Colonic mucosa (tissue), 4 donors: ENCODE measurements at places on chromosomes 6 and 20.

- no peaks in the 10 kb centered on the region for H3K27me3 ChIP-seq
- no peak overlapping the region for H3K4me3 ChIP-seq
- H3K27ac ChIP-seq: no peak overlapping the region
- no peaks in the 10 kb centered on the region for H3K4me1 ChIP-seq
These were observed 27.2 kb upstream of the SPAG4 start for GRCh38 chr20:35588397-35588796.

GRCh38 chr6:139378882-139379341, 4.5 kb upstream of the CITED2 start:
- no peak for DNase-seq
- H3K27me3 ChIP-seq: no peaks in the 10 kb centered on the region
- H3K36me3 ChIP-seq: no peaks in the 10 kb centered on the region
- no peak overlapping the region for H3K4me3 ChIP-seq
- no peak overlapping the region for H3K27ac ChIP-seq

- H3K4me3 ChIP-seq: no peak overlapping the region
- no peak for DNase-seq
- H3K36me3 ChIP-seq: no peaks in the 10 kb centered on the region
- H3K4me1 ChIP-seq: no peaks in the 10 kb centered on the region
- H3K27ac ChIP-seq: no peak overlapping the region
These were observed 152.6 kb upstream of the PRND start for GRCh38 chr20:4569092-4569491.

DNA sequence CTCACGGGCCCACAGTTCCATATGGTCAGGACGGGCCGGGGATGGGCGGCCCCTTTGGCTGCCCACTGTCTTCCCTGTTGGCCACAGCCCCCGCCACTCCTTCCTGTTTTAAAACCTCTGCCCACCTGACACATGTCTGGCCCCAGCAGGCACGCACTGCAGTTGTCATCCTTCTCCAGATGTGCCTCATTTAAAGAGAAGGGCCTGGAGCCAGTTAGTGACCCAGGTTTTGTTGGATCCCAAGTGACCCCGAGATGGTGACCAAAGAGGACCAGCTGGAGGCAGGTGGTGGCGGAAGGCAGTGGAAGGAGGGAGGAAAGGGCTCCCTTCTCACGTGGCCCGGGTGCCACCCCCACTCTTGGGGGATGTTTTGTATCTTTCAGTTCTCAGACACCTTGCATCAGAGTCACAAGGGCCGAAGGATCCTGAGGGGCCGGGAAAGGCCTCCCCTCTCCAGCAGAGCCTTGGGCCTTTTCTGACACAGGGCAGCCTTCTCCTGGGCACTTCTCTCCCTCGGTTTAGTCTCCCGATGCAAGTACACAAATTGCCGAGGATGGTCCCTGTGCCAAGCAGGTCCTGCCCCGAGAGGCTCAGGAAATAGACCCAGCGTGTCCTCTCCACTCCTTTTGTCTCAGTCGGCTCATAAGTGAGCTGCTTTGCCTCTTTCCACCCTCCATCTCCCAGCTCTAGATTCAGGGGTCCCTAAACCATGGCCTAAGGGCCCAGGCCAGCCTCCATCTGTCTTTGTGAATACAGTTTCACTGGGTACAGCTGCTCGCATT, 117.6 kb downstream of the SULF2 start:
- no peaks in the 10 kb centered on the region for H3K27me3 ChIP-seq
- H3K27ac ChIP-seq: no peak overlapping the region
- H3K36me3 ChIP-seq: no peaks in the 10 kb centered on the region
- DNase-seq: no peak
- no peak overlapping the region for H3K4me3 ChIP-seq

DNA sequence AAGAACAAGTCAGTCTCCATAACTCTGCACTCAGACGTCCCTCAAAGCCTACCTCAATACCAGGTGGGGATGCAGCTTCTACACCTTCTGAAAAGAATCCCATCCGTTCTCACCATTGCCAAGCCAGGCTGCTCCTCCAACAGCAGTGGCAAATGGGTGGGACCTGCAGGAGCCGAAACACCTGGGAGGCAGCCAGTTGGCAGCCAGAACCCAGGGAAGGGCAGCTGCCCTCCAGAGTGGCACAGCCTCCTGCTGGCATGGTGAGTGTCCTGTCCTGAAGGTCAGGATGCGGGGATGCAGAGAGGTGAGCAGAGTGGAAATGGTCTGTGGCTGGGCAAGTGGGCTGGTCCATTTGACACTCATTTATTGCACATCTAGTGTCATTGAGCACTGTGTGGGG, 210.6 kb upstream of the CDH4 start:
- H3K27ac ChIP-seq: no peak overlapping the region
- no peaks in the 10 kb centered on the region for H3K27me3 ChIP-seq
- no peaks in the 10 kb centered on the region for H3K36me3 ChIP-seq
- no peaks in the 10 kb centered on the region for H3K4me1 ChIP-seq
- no peak overlapping the region for H3K4me3 ChIP-seq

DNA sequence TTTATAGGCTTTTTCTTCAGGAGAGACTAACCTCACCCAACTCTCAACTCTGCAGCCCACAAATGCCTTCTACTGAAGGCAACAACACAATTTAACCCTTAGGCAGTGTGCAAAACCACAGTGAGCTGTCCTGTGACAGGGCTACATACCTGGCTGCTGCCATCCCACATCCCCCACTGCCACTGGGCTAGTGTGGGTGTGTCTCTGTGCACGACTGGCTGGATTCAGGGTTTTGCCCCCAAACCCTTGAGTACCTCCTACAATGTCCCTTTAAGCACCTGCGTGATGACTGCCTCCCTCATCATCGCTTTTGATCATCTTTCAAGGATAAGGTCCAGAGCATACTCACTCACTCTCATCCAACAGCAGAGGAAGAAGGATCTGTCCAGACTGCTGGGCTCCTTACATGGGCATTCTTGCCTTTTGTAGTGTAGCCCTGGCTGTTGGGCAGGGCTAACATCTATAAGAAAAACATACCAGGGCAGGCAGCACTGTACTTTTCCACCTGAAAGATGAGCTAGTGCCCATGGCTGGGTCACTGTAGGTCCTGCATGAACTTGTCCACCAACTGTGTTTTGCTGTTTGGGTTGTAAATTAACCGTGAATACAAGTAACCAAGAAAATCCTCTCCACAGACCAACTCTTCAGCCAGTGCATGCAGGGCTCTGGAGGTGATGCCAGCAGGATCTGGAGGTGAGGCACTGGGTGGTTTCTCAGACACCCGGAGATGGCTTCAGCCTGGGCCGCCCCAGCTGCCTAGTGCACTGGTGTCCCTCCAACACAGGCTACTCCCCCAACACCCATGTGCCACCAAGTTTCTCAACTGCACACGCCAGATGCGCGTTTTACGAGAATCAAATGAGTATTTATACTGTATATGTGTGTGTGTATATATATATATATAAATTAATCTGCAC, 45.2 kb downstream of the PLCG1 start:
- H3K4me3 ChIP-seq: no peak overlapping the region
- DNase-seq: no peak
- H3K27me3 ChIP-seq: no peaks in the 10 kb centered on the region
- H3K27ac ChIP-seq: no peak overlapping the region
- no peaks in the 10 kb centered on the region for H3K36me3 ChIP-seq
- no peaks in the 10 kb centered on the region for H3K4me1 ChIP-seq

DNA sequence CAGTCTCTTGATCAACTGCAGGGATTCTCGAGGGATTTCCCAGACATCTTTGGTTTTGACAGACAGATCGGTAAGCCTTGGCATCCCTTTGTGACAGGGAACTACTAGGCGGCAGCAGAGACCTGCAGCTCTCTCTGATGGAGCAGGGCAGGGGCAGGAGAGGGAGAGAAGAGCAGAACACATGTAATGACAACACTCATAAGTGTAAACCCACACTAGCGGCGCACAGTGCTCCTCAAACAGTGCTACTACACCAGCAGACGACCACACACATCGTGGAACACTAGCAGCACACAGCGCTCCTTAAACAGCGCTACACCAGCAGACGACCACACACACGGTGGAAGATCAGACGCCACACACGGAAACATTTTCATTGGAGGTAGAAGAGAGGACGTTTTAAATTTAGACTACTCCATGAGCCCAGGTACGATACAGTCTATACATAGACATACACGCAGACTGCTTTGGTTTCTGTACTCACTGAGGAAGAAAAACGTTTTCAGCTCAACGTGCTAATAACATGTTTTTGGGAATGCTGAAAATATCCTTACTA, 94.5 kb upstream of the TRAF3IP2 start:
- no peak for DNase-seq
- H3K4me1 ChIP-seq: no peaks in the 10 kb centered on the region
- H3K27me3 ChIP-seq: no peaks in the 10 kb centered on the region
- H3K36me3 ChIP-seq: no peaks in the 10 kb centered on the region
